ENCODE measurements at places on chromosomes 7 and 10. TPM values are rescaled to one million over a fixed set of nuclear protein-coding genes. Genes with fewer than 3 reads are reported as not detected.
A peak's percentile ranks its signal among the peaks of the same experiment; 100 is the strongest.

DNA sequence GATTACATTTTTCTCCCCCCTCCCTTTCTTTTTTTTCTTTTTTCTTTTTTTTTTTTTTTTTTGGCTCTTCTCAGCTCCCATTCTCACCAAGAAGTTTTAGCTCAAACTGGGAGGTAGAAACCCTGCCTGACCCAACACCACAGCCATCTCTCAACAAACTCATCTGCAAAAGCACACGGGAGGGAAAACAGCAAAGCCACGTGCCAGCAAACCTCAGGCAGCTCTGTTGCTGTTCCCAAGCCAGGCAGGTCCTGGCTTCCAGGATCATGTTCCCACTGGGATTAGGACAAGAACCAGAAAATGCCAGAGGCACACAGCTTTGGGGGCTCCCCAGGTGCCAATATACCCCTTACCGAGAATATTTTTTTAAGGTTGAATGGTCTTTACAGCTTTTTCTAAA, 56.7 kb downstream of the ITIH5 start:
- DNase-seq, result no peak
- no peaks in the 10 kb centered on the region for H3K4me1 ChIP-seq
- no peak overlapping the region for H3K27ac ChIP-seq
- H3K27me3 ChIP-seq, result peaks cover 4% of the 10 kb centered on the region
- H3K4me3 ChIP-seq, result no peak overlapping the region

- DNase-seq, result no peak
- H3K27me3 ChIP-seq, result no peaks in the 10 kb centered on the region
- H3K36me3 ChIP-seq, result peaks cover 33% of the 10 kb centered on the region
- H3K4me3 ChIP-seq, result no peak overlapping the region
- peaks cover 26% of the 10 kb centered on the region for H3K4me1 ChIP-seq
Observed at GRCh38 chr7:5635006-5635405, 146.5 kb downstream of the RNF216 start.

DNA sequence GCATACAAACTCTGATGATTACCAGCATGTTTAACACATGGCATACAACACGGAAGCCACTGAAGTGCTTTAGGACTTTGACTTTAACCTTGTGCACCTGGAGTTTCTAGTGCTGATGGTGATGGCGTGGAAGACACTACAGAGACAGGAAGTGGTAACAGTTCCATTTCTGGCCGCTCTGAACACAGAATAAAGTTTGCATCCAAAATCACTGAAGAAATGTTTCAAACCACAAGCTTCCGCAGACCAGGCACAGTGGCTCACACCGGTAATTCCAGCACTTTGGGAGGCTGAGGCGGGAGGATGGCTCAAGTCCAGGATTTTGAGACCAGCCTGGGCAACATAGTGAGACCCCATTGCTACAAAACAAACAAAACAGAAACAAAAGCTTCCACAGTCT, 40.3 kb upstream of the TNPO3 start:
- H3K4me3 ChIP-seq, result peak overlapping the region; percentile 37
- peak; percentile 61 for DNase-seq
- peaks cover 5% of the 10 kb centered on the region for H3K27me3 ChIP-seq
- peaks cover 28% of the 10 kb centered on the region for H3K4me1 ChIP-seq
- H3K27ac ChIP-seq, result peak overlapping the region; percentile 79

- peaks cover 35% of the 10 kb centered on the region for H3K36me3 ChIP-seq
- H3K4me1 ChIP-seq, result peaks cover 3% of the 10 kb centered on the region
- no peak overlapping the region for H3K4me3 ChIP-seq
- no peaks in the 10 kb centered on the region for H3K27me3 ChIP-seq
- no peak for DNase-seq
Observed at GRCh38 chr10:35316218-35316967, 19.9 kb upstream of the CCNY start.

- no peak overlapping the region for H3K27ac ChIP-seq
- DNase-seq, result peak; percentile 41
- no peaks in the 10 kb centered on the region for H3K4me1 ChIP-seq
- no peak overlapping the region for H3K4me3 ChIP-seq
Observed at GRCh38 chr10:2839081-2839725, 228.1 kb upstream of the PFKP start.

DNA sequence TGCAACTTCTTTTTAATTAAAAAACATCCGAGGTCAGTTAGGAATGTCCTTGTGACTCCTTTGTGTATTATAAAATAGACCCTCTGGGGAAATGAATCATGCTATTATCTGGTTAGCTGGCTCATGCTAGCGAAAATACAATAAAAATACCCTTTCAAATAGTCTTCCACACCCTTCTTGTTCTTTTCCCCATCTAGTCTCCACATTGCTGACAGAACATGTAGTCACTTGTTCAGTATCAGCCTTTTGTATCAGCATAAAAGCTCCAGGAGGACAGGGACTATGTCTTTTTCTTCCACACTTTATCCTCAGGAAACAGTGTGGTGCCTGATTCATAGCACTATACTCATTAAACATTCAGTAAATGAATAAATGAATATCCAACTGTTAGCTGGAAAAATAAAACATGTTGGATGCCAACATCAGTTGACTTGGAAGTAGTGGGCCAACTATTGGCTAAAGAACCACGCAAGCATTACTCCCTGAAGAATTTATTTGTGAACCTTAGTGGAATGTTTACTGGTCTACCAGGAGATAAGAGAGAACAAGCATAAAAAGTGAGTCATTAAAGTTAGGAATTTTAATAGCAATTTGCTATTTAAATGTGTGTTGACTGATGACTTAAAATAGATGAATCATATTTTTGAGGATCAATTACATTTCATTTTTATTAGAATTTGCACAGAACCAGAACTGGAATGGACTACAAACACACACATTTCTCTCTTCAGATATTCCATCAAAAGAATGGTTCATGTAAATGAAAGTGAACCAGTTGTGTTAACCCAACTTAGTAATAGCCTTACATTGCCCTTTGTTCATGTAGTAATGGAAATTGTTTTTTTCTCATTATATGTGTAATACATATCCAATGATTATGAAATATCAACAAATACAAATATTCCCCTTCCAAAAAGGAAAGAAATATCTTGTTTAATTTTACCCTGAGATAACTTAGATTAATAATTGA, 129.6 kb downstream of the DKK1 start:
- no peaks in the 10 kb centered on the region for H3K36me3 ChIP-seq
- H3K4me1 ChIP-seq, result no peaks in the 10 kb centered on the region
- H3K27ac ChIP-seq, result no peak overlapping the region

Gene PTPRZ1
- not detected for total RNA-seq

Gene GATAD1
- 11.4 TPM for total RNA-seq

Gene CAMK1D
- total RNA-seq, result 4.2 TPM

Gene CABCOCO1
- not detected for total RNA-seq

Gene PDE1C
- total RNA-seq, result not detected

Measured in activated CD8-positive, alpha-beta T cell treated with anti-CD3 and anti-CD28 coated beads, Interleukin-2, amount 10 ng/mL, durations not matched to agents 7 days and 5 days (primary cell).